ENCODE measurements at places on chromosomes 5 and 9.
A peak's percentile ranks its signal among the peaks of the same experiment; 100 is the strongest.

GRCh38 chr9:107856633-107857032 lies 367.1 kb upstream of the KLF4 start:
- peak; percentile 40 for DNase-seq

- no peak for DNase-seq
These were observed 220.5 kb downstream of the GDNF start for GRCh38 chr5:37619353-37619752.

GRCh38 chr9:15867988-15868387 lies 315.1 kb downstream of the CCDC171 start:
- no peak for DNase-seq

- no peak for DNase-seq
These were observed 247.0 kb downstream of the CHSY3 start for GRCh38 chr5:130151239-130151638.

DNA sequence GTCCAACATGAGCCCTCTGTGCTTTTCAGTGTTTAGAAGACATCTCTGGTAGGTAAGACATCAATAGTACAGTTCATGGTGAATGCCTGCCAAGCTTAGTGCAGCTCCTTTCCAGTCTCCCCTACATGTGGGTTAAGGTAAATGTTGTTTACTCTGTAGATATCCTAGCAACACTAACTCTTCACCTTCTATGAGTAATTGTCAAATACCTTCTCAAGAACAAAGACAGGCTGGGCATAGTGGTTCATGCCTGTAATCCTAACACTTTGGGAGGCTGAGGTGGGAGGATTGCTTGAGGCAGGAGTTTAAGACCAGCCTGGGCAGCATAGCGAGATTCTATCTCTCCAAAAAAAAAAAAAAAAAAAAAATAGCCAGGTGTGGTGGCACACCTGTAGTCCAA lies 18.7 kb upstream of the RASGRF2 start:
- DNase-seq: no peak

DNA sequence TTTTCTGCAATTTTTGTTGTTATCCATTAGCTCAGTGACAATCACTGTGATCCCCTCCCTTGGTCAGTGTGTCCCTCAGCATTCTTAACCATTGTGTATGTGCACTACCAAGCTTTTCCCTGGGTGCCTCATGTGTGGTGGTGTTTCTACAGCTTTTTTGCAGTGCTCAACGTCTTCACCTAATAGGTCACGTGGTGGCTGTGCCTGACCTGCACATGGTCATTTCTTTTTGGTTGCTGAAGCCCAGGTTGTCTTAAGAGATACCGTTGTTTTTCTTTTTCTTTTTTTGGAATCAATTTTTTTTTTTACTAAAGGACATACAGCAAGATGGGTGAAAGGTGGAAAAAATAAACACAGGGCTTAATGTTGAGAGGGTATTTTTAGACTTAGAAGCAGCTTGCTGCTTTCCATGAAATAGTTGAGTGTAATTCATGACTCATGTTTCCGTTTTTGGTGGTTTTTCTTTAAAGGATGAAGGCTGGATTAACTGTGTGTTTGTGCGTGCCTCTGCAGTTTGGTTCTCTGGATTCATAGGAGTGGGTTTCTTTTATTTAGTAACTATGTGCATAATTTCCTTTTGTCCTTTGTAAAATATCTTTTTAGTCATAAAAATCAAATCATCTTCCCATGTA lies 22.2 kb downstream of the SH3GL2 start:
- peak; percentile 86 for DNase-seq

GRCh38 chr5:113081881-113082546 lies 105.4 kb downstream of the DCP2 start:
- no peak for DNase-seq

DNA sequence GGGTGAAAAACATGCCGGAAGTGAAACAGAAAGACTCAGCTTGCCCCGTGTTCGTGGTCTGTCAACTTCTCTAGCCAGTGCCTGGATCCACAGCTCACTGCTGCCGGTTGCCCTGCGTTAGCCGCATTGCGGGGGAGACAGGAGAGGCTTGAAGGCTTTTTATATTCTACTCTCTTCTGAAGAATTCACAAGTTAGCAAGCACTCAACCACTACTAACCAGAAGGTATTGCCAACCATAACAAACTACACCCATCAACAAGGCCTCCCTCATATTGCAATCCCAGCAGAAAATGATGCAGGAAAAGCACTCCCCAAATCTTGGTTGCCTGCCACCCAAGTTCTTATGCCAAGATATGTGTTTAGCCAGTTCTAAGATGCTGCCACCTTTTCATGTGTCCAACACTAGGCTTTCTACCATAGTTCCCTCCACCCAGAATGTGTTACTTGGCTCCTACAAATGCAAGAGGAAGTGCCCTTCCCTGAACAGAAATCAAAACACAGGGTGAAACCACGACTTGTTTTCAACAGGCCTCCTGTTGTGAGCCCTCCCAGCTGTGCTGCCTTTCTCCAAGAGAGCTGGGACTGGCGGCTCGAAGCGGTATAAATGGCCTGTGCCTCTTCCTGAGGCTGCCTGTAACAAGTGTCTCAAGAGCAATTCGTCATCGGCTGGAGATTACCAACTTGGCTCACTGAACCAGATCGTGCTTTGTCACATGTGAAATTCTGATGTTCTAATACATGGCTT lies 129.0 kb downstream of the SNX18 start:
- DNase-seq: peak; percentile 97

GRCh38 chr5:113273948-113274347 lies 160.8 kb downstream of the TSSK1B start:
- DNase-seq: peak; percentile 3

DNA sequence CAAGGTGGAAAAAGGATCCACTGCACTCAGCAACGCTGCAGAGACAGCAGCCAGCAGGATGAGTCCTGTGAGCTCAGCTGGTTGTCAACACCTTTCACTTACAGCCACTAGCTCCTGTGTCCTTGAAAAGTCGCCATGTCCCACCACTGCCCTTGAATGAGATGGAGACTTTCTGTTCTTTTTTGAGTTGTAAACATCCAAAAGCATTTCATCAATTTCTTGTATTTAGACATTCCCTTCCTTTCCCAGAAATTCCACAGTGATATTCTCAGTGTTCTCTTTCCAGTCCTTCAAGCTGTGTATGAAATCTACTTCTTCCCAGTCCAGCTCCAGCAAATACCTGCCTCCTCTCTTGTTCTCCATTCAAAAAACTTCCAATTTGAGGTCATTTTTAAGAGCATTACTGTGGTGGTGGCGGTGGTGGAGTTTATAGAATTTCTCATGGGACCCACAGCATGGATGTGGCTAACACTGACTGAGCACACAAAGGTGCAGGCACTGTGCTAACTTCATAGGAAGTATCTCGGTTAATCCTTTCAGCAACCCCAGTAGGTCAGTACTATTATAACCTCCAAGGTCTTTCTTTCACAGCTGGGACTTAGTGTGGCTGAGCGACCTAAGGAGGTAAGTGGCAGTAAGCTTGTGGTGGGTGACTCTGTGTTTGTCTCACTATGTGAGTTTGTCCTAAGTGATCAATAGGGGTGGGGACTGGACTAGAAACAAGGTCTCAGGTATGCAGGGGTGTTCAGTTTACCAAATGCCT lies 15.0 kb upstream of the GPX3 start:
- no peak for DNase-seq

DNA sequence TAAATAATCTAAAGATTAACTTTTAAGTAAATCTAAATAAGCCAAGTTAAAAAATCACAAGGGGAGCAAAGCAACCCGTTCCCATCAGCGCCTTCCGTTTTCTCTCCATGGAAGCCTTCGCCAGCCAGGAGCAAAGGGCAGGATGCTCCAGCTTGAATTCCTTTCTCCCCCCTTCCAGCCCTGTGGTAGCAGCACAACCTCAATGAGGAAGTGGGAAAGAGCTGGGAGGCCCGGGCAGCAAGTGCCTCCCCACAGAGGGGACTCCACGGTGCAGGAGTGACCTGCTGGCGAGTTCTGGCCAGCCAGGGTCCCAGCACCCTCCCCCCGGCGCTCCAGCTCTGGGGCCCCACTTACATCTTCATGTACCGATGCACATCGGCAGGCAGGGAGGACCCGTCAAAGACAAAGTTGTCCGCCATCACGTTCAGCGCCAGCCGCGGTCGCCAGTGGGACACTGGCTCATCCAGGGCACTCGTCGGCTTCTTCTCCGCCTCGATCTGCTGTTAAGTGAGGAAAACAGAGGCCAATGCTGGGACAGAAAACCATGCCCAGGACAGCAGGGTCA lies 6.3 kb downstream of the CLPTM1L start:
- peak; percentile 24 for DNase-seq

GRCh38 chr5:152456815-152457443 lies 51.9 kb upstream of the NMUR2 start:
- no peak for DNase-seq

DNA sequence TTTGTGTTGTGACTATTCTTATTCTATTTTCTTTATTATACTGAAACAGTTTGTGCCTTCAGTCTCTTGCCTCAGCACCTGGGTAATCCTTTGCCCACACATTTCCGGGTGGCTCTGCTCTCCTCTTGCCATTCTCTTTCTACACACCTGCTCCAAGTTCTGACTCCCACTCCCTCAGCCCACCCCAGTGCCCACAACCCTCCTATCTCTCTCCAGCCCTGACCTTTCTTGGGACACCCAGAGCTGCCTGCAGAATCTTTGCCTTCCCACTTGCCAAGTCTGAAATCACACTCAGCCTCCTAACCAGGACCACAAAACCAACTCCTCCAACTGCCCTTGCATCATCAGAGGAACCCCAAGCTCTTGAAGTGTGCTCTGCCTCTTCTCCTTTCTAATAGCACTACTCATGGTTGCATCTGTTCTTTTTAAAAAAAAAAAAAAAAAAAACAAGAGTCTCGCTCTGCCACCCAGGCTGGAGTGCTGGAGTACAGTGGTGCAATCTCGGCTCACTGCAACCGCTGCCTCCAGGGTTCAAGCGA lies 4.1 kb downstream of the SWI5 start:
- DNase-seq: peak; percentile 95

GRCh38 chr9:133604214-133604613 lies 5.0 kb downstream of the FAM163B start:
- peak; percentile 18 for DNase-seq

DNA sequence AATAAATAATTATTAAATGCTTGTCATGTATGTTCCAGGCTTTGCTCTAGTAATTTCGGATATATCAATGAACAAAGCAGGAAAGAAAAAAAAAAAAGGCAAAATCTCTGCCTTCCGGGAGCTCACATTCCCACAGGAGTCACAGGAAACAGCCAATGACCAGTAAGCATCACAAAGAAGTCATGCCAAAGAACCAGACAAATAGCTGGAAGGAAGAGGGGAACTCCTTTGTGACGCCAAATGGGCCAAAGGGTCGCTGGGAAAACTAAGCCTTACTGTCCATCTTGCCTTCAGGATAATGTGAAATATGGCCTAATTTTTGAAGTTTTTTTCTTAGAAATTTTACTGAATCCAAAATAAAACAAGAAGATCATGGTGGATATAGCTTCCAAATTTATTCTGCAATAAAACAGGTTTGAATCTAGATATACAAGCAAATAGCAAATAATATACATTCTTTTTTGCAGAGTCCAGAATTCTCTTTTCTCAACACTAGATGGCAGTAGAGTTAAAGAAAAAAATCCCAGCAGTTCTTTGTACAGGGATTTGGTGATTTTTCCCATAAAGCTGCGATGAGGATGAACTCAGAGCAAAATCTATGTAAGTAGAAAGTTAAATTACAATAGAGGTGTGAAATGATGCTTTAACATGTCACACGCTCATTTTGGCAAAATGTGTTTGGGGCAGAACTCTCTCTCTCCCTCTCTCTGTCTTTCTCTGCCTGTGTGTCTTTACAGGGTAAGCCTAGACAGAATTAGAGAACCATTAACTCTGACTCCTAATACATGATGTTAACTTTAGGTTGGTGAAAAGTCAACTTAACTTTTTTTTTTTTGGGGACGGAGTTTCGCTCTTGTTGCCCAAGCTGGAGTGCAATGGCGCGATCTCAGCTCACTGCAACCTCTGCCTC lies 60.0 kb upstream of the TUT7 start:
- no peak for DNase-seq

GRCh38 chr5:40309851-40310250 lies 369.9 kb upstream of the PTGER4 start:
- no peak for DNase-seq

DNA sequence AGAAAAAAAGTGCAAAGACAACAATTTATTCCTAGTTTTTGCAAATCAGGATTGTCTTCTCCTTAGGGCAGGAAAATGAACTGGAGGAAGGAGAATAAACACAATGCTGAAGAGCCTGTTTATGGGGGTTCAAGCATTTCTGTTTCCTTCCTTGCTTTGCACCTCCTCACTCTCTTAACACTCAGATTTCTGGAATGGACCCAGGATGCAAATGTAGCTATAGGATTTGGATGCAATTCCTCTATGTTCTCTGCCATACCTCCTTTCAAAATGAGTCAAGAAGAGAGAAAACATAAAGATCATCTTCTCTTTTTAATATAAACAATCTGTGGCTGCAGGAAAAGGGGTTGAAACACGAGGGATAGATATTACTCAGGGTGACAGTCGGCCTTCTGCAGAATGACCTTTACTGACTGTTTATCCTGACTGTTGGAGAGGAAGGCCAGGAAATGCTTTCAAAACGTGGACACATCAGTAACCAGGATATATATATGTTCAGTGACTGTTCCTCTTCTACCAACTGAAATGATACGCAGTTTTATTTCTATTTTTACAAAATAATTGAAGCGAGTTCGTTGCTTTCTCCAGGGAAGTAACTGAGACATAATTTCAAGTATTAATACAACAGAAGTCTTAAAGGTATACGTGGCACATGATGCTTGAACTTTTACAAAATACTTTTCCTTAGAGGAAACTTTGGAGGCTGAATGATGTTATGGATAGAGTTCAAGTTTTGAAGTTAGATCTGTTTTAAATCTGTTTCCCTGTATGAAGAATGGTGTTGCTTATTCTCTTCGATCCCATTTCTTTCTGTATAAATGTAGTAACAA lies 44.4 kb downstream of the ACTBL2 start:
- DNase-seq: no peak

DNA sequence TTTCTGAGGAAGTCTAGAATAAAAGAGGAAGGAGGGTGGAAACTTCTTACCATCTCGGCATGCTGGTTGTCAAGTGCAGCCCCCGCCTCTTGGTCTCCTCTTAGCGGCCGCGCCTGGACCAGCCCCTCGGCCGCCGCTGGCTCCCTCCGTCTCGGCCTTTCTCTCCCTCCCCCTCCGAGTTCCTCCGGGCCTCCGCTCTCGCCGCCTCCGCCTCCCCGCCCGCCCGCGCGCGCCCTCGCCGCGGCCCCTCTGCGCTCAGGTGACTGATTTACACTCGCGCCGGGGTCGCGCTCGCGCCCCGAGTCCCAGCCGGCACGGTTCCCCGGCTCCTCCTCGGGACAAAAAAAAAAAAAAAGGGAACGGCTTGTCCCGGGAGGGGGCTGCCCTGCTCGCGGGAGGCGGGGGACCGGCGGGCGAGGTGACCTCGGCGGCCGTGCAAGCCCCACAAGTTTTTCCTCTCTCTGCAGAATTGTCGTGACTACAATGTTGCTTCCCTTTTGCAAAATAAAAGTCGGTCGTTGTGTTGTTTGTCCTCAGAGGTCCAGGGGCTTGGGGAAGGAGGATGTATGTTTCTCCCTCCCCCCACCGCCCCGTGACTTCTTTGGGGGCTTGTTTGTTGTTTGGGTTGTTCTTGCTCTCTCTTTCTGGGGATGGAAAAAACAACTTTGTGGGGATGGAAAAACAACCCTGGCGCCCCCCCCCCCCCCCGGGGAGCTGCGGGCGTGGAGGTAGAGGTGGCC lies at the start of gene BNC2:
Gene BNC2 (minus strand): TSS at position 75 of the 740 bp plus-strand sequence. CDS start 22 bp downstream, at position 53.
- peak; percentile 26 for DNase-seq

GRCh38 chr9:126146254-126147145 lies 180.1 kb upstream of the MVB12B start:
- DNase-seq: no peak
